ENCODE measurements at places on chromosomes 1 and 21.

- peak; percentile 70 for DNase-seq
These were observed 6.4 kb downstream of the ARHGEF19 start for GRCh38 chr1:16205891-16206546.

DNA sequence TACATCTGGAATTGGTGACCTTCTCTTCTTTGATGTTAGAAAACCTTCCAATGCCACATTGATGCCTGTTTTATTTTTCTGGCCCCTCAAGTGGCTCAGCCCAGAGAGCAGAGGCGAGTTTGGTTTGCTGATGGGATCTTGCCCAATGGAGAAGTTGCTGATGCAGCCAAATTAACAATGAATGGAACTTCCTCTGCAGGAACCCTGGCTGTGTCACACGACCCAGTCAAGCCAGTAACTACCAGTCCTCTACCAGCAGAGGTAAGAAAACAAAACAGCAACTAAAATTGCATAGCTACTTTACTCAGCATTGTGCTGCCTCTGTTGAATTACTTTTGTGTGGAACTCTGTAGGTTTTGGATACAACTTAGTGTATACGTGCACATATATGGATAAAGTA lies 97.6 kb downstream of the CC2D1B start:
- no peak for DNase-seq

- no peak for DNase-seq
These were observed 16.1 kb upstream of the LYST start for GRCh38 chr1:235882816-235883215.

DNA sequence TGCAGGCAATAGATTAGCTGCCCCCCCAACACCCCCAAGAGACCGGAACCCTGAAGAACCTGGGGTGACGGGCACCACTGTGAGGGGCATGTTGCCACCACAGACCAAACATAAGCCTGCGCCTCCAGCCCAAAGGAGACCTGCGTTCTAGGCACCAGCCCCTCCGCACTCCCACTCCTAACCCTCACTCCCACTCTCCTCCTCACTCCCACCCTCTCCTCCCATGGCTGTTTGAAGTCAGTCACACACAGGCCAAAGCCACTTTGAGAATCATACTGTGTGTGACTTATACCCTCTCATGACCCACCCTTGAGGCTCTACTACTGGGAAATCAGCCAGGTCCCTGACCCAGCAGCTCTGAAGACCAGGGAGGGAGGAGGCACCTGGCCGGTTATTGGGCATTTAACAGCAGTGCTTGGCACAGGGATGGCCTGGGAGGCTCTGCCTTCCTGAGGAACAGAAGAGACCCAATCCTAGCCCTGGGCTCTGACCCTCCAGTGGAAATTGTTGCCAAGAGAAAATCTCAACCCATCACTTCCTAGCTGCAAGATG lies 43.5 kb downstream of the FBXO2 start:
- no peak for DNase-seq

DNA sequence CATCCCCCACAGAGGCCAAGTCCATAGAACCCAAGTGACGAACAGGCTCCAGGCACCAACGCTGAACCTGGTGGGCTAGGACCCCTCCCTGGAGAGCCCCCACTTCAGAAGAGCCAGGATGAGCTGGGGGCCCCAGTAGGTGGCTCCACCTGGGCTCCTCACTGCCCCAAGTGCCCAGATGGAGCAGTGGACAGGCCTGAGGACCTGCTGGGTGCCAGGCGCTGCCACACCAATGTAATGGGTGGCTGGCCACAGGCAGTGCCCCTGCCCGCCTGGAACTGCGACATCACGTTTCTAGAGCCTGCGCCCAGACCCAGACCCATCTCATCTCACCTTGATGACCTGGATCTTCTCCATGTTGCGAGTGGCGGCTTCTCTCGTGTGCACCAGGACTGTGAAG lies 5.6 kb downstream of the MAD2L2 start:
- no peak for DNase-seq

DNA sequence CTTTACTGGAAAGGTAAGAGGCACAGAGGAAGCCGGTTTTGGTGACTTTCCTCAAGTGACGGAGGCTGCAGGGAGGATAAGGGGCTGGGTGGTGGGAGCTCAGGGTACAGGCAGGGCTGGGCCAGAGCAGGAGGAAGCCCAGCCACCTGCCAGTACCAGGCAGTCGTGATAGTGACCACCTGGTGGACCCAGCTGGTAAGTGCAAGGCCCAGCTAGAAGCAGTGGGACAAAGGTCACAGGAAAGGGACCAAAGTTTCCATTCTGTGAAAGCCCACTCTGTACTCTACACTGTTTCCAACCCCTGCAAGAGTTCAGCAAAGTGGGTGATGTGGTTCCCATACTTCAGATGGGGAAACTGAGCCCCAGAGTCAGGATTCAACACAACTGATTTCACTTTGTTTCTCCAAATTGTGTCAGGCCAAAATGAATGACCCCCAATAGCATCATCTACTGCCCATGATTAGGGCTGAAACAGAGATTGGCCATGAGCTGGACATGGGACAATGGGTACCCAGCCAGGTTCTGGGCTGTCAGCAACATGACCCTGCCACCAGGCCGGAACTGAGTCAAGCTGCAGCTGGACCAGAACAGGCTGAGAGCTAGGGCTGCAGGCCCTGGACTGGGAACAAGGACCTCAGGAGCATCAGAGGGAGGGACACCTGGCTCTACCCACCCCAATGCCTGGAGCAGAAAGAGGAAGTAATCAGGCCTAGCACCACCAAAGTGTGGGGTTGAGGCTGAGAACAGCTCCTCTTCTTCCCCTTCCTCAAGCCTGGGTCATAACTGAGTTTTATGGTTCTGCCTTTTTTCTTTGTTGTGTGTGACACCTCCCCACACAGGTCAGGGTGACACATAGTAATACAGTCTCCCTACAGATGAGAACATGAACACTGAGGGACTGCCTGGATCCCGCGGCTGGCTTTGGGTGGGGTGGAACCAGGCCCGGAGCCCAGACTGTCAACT lies 50.2 kb downstream of the KCNN3 start:
- no peak for DNase-seq

GRCh38 chr1:47962750-47963492 lies 34.3 kb downstream of the TRABD2B start:
- no peak for DNase-seq

- no peak for DNase-seq
These were observed 7.0 kb downstream of the LELP1 start for GRCh38 chr1:153210206-153210605.

- DNase-seq = no peak
These were observed 13.5 kb upstream of the ADAMTSL4 start for GRCh38 chr1:150535511-150536287.

DNA sequence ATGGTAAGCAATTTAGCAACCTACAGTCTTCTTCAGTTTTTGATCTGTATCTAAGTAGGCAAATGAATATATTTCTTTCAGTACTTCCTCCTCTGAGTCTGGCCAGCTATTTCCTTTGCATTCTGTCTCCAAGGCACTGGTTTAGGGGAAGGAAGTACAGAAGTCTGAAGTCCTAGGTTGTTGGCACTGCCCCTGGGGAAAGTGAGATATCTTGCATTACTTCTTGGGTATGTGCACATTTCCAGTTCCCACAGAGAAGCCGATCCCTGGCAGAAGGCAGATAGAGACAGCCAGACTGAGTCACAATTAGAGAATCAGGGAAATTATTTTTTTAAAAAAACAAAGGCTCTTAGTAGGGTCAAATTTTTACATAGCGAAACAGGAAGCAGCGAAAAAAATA lies 98.8 kb downstream of the RASAL2 start:
- no peak for DNase-seq

GRCh38 chr1:33826311-33826710 lies 37.6 kb upstream of the HMGB4 start:
- DNase-seq = no peak

- peak; percentile 84 for DNase-seq
These were observed 16.2 kb upstream of the TTLL10 start for GRCh38 chr1:1157426-1157913.

- DNase-seq = no peak
These were observed 5.6 kb upstream of the SLC5A9 start for GRCh38 chr1:48216941-48217340.

- DNase-seq = no peak
These were observed 25.0 kb upstream of the IVNS1ABP start for GRCh38 chr1:185342017-185342416.

DNA sequence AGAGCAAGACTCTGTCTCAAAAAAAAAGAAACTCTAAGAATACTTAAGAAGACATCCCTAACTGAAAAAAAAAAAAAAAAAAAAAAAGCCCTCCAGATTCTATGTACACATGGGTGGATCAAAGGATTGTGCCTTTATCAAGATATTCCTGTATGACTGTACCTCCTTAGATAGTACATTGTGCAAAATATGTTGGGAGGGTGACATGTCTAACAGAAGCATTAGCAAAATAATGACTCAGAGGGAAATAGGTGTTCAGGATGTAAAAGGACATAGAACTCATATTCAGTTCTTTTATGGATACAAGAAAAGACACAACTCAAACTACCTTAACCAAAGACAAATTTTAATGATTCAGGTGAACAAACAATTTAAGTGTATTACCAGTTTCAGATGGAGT lies 269.8 kb upstream of the KAZN start:
- DNase-seq = no peak

DNA sequence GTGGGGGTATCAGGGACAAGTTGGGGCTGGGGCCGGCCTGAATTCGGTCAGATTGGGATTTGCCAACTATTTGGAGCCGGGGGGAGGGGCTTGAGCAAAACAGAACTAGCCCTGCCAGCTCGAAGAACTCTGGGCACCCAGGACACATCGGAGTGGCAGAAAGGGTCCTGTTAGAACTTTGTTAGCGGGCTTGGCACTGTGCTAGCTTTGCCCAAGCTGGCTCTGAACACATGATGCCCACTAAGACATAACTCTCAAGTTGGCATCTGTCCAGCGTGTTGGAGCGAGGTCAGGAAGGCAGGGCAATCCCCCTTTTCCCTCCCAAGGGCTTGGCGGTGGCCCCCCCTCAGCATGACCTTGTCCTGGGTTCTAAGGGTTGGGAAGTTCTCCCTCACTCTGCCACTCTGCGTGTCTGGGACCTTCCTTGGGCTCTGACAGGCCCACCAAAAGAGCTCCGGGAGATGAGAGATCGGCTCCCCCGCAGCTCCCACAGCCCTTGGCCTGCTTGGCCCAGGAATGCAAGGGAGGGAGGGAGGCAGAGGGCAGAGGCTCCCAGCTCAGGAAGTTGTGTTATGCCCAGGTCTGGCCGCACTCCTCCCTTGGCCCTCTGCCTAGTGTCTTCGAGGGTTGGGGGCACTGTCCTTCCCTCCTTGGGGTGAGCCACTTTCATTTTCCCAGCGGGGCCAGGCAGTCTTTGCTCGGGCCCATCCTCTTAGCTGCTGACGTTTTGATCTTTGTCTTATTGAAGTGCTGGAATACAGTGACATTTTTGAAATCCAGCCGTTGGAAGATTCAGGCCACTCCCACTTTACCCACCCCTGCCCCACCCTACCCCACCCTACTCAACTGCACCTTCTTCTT lies 1.2 kb downstream of the LMNA start:
- peak; percentile 76 for DNase-seq

DNA sequence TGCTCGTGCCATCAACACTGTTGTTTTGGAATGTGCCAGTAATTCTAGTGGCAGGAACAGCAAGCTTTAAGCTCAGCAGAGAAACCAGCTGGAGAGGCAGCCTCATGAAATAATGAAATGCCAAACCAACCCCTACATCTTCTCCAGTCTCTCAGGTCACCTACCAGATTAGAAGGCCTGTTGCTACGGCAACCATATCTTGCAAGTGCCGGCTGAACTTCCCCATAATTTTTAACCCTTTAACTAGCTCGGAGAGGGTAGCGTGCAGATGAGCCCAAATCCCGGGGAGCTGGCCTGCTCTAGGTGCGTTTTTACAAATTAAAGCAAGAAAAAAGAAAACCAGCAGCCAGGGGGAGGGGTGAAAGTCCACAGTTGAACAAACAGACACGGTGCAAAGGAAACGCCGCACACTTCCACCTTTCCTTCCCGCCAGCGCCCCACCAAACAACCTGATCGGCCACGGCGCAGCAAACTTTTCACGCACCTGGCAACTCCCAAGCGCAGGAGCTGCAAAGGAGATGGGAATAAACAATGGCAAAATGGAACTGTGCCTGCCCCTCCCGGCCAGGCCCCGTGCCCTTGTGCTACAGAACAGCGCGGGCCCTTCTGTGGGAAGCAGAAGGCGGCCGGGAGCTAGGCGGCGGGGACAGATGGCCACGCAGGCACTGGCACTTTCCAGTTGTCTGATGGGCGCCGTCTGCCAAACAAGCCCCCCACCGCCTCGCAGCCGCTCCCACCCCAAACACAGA lies 50.1 kb downstream of the SSBP3 start:
- DNase-seq = peak; percentile 45

DNA sequence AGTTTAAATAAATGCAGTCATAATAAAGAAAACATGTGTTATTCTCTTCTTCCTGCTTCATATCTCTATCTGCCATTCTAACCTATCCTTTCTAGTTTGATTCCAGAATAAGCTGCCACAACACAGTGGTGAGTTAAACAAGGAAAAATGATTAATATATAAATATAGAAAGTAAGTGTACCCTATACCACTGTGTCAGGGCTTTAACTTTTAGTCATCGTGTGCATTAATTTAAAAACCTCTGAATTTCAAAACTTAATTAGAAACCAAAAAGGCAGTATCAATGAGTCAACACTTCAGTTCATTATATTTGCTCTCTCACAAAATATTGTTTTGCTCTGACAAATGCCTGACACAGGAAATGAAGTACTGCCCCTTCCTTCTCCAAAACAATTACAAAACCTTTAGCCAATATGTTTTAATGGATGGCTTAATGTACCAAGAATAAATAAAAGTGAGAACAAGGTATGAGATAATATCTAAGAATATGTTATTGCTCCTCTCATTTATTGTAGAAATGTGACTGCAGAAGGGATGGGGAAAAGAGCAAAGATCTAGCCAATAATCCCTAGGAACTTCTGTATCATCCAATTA lies 634.8 kb downstream of the KCNT2 start:
- no peak for DNase-seq

GRCh38 chr21:27582246-27582947 lies 615.5 kb upstream of the ADAMTS5 start:
- no peak for DNase-seq

DNA sequence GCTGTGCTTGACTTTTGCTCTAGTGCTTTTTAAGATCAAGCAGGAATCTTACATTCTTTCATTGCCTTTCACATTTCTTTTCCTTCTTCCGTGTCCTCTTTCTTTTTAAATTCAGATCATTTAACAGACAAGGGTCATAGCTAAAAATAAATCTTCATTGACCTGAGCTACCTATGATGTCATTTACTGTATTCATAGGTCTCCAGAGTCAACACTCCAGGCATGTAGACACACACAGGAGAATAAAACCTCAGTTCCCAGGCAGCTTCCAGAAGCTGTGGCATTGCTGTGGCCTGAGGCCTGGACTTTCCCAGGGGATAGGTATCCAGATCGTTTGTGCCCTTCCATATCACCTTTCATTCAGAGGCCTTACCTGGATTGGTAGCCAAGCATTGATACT lies 38.5 kb upstream of the ENAH start:
- DNase-seq = no peak

DNA sequence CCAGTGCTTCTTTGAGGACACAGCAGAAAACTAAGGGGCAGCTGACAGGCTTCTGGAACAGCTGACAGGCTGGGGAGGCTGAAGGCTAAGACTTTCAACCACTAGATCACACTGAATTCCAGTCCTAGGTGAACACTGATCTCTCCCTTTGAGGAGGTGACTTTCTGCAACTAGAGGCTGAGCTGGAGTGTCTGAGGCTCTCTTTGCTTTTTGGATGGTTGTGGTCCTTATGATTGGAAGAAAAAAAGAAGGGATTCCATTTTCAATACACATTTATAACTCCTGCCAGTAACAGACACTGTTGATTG lies 1.4 kb downstream of the IL6R start:
- DNase-seq = no peak

GRCh38 chr1:68100571-68100970 lies 50.1 kb upstream of the DIRAS3 start:
- no peak for DNase-seq

Measured in right kidney (tissue), 9 donors.